ENCODE measurements at places on chromosomes 16 and 17.

DNA sequence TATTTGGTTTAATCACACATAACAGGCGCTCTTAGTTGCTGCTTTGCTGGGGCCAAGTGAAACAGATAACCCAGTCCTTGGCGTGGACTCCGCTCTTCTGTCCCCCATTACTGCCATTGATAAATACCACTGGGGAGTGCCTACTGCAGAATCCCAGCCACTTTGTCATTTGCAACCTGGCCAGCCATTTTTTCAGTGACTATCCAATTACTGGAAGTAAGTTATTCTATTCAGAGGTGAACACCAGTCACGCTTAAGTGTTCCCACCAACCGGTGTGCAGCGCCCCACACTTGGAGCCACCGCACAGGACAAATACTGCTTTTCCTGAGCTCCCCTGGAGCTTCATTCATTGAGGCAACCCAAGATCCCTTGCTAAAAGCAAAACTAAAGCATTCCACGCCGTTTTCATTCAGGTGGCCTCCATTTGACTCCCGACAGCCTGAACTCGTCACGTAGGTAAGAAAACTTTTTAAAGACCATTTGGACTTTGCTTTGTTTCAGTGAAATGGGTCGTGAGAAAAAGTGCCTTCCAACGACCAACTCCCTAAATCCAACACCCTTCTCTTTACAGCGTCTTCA lies 1.8 kb downstream of the USP7 start:
- peaks cover 55% of the 10 kb centered on the region for H3K4me1 ChIP-seq
- H3K36me3 ChIP-seq: peaks cover 15% of the 10 kb centered on the region
- H3K27ac ChIP-seq: peak overlapping the region; percentile 96
- peak overlapping the region; percentile 97 for H3K4me3 ChIP-seq

- peaks cover 62% of the 10 kb centered on the region for H3K27me3 ChIP-seq
- H3K4me1 ChIP-seq: no peaks in the 10 kb centered on the region
- DNase-seq: no peak
- no peak overlapping the region for H3K4me3 ChIP-seq
Observed at GRCh38 chr17:66211047-66211810, 18.0 kb downstream of the APOH start.

DNA sequence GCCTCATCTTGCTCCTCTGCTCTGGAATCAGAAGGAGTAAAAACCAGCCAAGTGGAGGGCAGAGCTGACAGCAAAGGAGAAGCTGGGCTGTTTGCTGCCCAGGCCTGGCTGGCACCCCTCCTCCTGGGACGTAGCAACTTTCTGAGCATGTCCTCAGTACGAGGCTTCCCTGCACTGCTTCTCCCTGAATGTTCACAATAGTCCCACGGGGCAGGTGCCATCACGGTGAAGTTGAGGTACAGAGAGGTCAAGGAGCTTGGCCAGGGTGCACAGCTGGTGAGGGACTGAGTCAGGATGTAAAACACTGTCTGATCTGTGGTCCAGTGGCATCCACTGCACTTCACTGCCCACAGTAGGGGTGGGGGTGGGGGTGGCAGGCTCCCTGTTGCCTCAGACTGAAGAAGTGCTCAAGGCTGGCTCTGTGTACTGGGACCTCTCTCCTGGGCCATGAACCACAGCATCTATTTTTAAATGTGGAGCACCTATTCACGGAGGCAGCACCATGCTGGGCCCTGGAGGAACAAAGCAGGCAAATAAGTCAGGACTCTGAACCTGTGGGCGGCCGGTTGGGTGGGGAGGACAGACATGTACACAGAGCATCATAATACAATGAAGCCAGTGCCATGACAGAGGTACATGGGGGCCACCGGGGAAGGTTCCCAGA lies 369.5 kb downstream of the SEC14L1 start:
- H3K4me3 ChIP-seq: no peak overlapping the region
- no peaks in the 10 kb centered on the region for H3K27me3 ChIP-seq
- no peaks in the 10 kb centered on the region for H3K4me1 ChIP-seq
- no peak for DNase-seq
- no peak overlapping the region for H3K27ac ChIP-seq

DNA sequence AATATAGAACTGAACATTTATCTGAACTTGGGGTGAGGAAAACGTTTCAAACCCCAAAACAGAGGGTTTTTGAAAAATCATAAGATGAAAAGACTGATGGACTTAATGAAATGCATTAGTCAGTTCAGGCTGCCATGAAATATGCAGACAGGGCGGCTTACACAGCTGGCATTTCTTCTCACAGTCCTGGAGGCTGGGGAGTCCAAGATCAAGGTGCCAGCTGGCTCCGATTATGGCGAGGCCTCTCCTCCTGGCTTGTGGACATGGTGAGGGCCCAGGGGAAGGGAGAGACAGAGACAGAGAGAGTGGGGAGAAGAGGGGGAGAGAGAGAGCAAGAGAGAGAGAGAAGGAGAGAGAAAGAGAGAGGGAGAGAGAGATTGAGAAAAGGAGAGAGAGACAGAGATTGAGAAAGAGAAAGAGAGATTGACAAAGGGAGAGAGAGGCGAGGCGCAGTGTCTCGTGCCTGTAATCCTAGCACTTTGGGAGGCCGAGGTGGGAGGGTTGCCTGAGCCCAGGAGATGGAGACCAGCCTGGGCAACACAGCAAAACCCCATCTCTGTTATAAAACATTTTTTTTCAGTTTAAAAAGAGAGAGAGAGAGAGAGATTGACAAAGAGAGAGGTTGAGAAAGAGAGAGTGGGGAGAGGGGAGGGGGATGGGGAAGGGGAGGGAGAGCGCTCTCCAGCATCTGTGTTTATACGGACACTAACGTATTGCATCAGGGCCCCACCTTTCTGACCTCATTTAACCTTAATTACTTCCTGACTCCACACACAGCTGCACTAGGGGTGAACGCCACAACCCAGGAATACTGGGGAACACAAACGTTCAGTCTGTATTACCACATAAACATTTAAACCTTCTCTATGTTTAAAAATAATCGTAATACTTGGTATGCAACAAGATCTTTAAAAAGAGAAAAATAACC lies 24.6 kb upstream of the RPH3AL start:
- DNase-seq: no peak
- H3K4me1 ChIP-seq: peaks cover 16% of the 10 kb centered on the region
- no peak overlapping the region for H3K4me3 ChIP-seq
- H3K27me3 ChIP-seq: no peaks in the 10 kb centered on the region

DNA sequence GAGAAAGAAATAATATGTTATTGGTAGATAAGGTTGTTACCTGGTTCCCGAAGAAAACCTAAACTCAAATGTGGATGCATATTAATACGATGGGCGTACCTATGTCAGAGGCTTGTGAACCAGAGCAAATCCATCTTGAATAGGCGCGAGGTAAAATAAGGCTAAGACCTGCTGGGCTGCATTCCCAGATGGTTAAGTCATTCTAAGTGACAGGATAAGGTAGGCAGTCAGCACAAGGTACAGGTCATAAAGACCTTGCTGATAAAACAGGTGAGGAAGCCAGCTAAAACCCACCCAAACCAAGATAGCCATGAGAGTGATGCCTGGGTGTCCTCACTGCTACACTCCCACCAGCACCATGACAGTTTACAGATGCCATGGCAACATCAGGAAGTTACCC lies 1400.1 kb downstream of the CDH8 start:
- no peaks in the 10 kb centered on the region for H3K27me3 ChIP-seq
- H3K4me1 ChIP-seq: no peaks in the 10 kb centered on the region
- H3K27ac ChIP-seq: no peak overlapping the region
- DNase-seq: no peak

- H3K4me3 ChIP-seq: no peak overlapping the region
- H3K27me3 ChIP-seq: peaks cover 54% of the 10 kb centered on the region
- no peak overlapping the region for H3K27ac ChIP-seq
- H3K36me3 ChIP-seq: no peaks in the 10 kb centered on the region
Observed at GRCh38 chr17:39742856-39743436, 5.2 kb downstream of the GRB7 start.

GRCh38 chr16:85689950-85690320 lies 1.2 kb upstream of the GINS2 start:
- no peaks in the 10 kb centered on the region for H3K4me1 ChIP-seq
- no peaks in the 10 kb centered on the region for H3K27me3 ChIP-seq
- no peak for DNase-seq
- H3K36me3 ChIP-seq: peaks cover 2% of the 10 kb centered on the region

- H3K36me3 ChIP-seq: peaks cover 2% of the 10 kb centered on the region
- H3K4me3 ChIP-seq: no peak overlapping the region
- no peak overlapping the region for H3K27ac ChIP-seq
- peaks cover 18% of the 10 kb centered on the region for H3K27me3 ChIP-seq
- H3K4me1 ChIP-seq: no peaks in the 10 kb centered on the region
- DNase-seq: no peak
Observed at GRCh38 chr16:26457882-26458281, 608.8 kb upstream of the C16orf82 start.

DNA sequence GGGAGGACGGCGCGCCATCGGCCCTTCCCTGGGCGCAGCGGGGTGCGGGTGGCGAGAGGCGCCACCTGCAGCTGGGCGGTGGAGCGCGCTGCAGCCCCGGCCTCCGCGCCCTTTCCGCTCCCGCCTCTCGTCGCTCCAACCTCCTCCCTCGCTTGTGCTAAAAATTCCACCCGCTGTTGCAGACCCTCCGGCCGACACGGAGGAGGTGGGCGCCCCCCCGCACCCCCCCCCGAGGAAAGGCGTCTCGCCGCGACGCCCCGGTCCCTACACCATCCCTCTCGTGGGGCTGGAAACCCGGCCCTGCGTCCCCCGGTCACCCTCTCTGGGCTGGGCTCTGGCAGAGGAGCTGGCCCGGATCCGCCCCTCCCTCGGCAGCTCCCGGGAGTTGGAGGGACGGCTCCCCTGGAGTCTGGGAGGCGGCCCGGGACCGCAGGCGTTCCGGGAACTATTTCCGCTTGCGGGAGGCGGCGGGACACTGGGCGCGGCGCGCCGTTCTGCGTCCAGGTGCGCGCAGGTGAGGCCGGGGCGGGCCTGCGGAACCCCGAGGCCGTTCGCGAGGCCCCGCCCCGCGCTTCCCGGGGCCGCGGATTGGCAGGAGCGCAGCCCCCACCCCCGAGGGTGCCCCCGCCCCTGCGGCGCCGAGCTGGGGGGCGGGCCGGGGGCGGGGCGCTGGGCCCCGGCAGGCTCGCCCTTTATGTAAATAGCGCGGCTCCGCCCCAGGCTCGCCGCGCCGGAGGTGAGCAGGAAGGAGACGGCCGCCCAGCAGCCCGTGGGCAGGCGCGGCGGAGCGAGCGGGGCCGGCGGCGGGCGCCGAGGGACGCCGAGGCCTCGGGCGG lies at the start of gene LLGL2:
LLGL2 (plus strand) TSS at position 728 of the 836 bp plus-strand sequence. CDS start 17,730 bp downstream, outside the sequence.
- H3K27me3 ChIP-seq: no peaks in the 10 kb centered on the region
- DNase-seq: peak; percentile 62
- peaks cover 14% of the 10 kb centered on the region for H3K36me3 ChIP-seq
- peak within 1 kb of the TSS; percentile 81 for H3K4me3 ChIP-seq

DNA sequence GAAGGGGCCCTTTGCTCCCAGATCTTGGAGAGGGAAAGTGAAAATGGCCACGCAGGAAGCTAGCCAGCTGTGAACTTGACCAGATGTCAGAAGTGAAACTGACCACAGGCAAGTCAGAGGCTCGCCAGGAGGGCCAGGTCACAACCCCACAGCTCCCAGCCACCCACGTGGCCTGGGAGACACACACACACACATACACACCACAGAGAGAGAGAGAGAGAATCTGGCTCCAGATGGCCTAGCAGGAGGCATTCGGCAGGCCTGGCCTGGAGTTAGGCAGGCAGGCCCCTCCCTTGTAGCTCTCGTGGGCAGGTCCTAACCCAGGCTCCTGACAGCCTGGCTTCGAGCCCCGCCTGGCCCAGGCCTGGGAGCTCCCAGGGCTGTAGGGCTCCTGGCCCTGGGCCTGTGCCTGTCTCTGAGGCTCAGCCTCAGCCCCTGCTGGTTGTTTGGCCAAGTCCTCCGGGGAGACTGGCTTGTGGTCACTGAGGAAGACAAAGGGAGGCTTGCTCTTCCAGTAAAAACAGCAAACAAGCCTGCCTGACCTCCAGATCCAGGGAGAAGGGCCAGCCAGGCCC lies 20.2 kb downstream of the NGFR start:
- peaks cover 2% of the 10 kb centered on the region for H3K36me3 ChIP-seq
- no peak for DNase-seq
- H3K27ac ChIP-seq: no peak overlapping the region
- H3K27me3 ChIP-seq: peaks cover 50% of the 10 kb centered on the region
- H3K4me3 ChIP-seq: no peak overlapping the region

- H3K27me3 ChIP-seq: no peaks in the 10 kb centered on the region
- H3K36me3 ChIP-seq: peaks cover 72% of the 10 kb centered on the region
- H3K4me1 ChIP-seq: peaks cover 16% of the 10 kb centered on the region
- no peak overlapping the region for H3K4me3 ChIP-seq
- H3K27ac ChIP-seq: peak overlapping the region; percentile 35
Observed at GRCh38 chr16:89890200-89890599, 16.8 kb downstream of the TCF25 start.

DNA sequence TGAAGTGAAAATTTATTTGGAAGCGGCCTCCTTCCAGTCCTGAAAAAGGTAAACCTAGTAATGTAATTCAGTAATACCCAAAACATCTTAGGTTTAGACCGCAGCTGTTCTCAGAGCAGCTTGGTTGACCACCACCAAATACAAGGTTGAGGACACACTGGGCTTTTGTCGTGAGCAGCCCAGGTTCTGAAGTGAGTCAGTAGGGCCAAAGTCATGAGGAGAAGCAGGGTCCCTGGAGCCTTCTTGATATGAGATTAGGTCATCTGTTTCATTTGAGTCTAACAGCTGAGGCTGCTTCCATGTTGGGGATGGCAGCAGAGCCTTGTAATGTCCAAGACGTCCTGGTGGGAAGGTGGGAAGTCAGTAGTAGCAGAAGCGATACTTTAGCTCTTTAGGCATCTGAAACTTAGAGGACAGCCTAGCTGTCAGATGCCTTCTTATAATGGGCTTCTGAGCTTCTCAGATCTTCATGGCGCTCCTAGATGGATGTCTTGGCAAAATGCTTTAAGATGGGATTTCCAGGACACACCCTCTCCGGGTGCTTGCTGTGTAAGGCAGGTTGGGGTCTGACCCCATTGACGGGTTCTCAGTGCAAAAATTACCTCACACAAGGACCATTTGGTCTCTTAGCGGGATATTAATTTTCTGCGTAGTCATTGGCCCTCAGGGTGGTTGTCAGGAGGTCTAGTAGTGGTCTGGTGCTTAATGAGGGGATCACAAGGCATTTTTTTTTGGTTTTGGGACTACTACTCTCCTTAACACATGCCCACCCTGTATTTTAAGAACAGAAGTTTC lies 2.4 kb downstream of the ALKBH5 start:
- peak overlapping the region; percentile 87 for H3K4me3 ChIP-seq
- no peaks in the 10 kb centered on the region for H3K27me3 ChIP-seq
- no peak for DNase-seq
- peak overlapping the region; percentile 92 for H3K27ac ChIP-seq
- H3K4me1 ChIP-seq: peaks cover 72% of the 10 kb centered on the region

- H3K27me3 ChIP-seq: no peaks in the 10 kb centered on the region
- no peak overlapping the region for H3K27ac ChIP-seq
- no peak overlapping the region for H3K4me3 ChIP-seq
Observed at GRCh38 chr17:81261582-81262336, 22.6 kb downstream of the NDUFAF8 start.

- peaks cover 15% of the 10 kb centered on the region for H3K36me3 ChIP-seq
- H3K4me3 ChIP-seq: peak overlapping the region; percentile 44
- no peak for DNase-seq
- H3K27ac ChIP-seq: peak overlapping the region; percentile 52
- no peaks in the 10 kb centered on the region for H3K27me3 ChIP-seq
- H3K4me1 ChIP-seq: peaks cover 18% of the 10 kb centered on the region
Observed at GRCh38 chr17:46943501-46944393, 20.8 kb downstream of the GOSR2 start.

- no peak overlapping the region for H3K4me3 ChIP-seq
- no peaks in the 10 kb centered on the region for H3K27me3 ChIP-seq
- peaks cover 50% of the 10 kb centered on the region for H3K4me1 ChIP-seq
- peaks cover 13% of the 10 kb centered on the region for H3K36me3 ChIP-seq
Observed at GRCh38 chr16:21610006-21610544, 10.7 kb downstream of the METTL9 start.
